Stimulated activated CD8-positive, alpha-beta memory T cell treated with anti-CD3 and anti-CD28 coated beads, Interleukin-15, amount 100 ng/mL, for 24 hours (primary cell): ENCODE measurements at places on chromosomes 16 and 17.

GRCh38 chr17:59154292-59154720, 680 bp downstream of the SKA2 start:
- DNase-seq = peak; percentile 2

- no peak for DNase-seq
These were observed 79.1 kb upstream of the C16orf82 start for GRCh38 chr16:26987597-26988010.

- no peak for DNase-seq
These were observed 1.0 kb upstream of the KCNJ2 start for GRCh38 chr17:70168044-70168976.

DNA sequence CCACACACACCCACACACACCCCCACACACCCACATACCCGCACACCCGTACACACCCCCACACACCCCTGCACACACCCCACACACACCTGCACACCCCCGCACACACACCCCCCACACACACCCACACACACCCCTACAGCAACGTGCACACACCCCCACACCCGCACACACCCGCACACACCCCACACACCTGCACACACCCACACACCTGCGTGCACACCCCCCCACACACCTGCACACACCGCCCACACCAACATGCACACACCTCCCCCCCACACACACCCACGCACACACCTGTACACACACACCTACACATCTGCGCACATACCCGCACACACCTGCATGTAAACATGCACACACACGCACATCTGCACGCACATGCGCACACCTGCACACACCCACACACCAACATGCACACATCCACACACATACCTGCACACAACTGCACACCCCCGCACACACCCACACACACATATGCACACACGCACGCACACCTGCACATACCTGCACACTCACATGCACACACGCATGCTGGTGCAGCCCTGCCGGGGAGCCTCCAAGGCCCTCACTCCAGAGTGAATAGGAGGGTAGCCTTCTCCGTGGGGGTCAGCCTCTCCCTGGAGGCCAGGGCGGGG, 7.5 kb downstream of the ASPSCR1 start:
- DNase-seq = no peak

DNA sequence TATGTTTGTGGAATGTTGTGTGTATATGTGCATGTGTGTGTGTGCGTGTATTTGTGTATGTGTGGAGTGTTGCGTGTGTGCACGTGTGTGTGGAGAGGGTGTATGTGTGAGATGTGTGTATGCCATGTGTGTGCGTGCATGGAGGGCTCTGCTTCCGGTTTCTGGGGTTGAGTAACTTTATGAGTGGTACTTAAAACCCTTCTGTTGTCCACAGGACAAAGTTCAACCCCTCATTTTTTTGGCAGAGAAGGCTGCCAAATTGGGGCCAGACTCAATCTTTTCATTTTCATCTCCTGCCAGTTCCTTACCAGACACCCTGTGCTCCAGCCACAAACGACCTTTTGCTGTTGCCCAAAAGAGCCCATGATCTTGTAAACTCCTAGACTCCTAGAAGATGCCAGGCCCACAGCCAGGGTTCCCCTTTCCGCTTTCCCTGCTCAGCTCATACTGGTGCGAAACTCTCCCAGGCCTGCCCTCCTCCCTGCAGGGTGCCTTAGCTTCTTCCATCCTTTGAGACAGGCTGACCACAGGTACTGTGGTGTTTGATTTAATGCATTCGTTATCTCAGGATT, 100.2 kb downstream of the CMIP start:
- no peak for DNase-seq

GRCh38 chr16:17603626-17604025, 132.9 kb upstream of the XYLT1 start:
- no peak for DNase-seq

- no peak for DNase-seq
These were observed 125.5 kb upstream of the HSBP1 start for GRCh38 chr16:83682116-83682867.

DNA sequence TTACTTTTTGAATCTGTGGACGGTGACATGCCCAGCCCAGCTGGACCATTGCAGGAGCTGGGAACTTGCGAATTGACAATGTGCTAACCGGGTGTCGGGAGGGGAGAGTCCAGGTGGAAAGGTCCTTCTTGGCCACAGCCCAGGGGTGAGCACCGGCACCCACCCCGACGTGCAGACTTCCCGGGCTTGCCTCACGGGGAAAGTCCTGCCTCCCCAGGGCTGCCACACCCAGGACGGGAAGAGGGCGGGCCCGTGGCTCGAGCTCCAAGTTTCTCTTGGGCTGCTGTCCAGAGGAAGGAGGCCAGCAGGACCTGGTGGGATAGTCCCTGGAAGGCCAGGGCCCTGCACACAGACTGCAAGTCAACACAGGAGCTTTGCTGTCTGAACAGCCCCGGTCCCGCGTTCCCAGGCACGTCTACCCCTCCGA, 17.7 kb downstream of the CARD14 start:
- no peak for DNase-seq

DNA sequence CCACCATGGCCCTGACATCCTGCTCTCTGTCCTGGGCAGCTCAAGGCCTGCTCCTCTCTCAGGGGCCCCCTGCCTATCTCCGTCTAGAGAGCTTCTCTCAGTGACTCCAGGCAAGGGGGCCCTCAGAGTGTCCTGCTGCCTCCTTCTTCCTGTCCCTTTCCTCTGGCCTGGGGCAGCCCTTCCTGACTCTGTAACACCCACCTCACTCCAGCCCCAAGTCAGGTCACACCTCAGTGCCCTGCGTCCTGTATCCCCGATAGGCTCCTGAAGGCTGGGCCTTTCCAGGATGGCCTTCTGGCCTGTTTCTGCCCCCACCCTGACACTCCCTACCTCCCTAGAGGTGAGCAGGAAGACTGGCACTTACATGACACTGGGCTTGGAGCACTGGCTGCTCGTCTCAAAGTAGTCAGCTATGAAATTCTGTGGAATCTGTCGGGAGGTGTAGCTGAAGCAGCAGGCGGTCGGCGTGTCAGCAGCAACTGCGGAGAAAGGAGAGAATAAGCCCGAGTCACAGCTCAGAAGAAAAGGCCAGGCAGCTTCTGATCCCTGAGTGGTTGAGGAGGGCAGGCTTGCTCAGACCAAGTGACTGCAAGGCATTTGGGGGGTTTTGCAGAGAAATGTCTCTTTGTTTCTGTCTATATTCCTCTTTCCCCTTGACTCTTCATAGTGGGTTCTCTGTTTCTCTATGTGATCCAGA, 976 bp downstream of the CCL3L1 start:
- DNase-seq = no peak

DNA sequence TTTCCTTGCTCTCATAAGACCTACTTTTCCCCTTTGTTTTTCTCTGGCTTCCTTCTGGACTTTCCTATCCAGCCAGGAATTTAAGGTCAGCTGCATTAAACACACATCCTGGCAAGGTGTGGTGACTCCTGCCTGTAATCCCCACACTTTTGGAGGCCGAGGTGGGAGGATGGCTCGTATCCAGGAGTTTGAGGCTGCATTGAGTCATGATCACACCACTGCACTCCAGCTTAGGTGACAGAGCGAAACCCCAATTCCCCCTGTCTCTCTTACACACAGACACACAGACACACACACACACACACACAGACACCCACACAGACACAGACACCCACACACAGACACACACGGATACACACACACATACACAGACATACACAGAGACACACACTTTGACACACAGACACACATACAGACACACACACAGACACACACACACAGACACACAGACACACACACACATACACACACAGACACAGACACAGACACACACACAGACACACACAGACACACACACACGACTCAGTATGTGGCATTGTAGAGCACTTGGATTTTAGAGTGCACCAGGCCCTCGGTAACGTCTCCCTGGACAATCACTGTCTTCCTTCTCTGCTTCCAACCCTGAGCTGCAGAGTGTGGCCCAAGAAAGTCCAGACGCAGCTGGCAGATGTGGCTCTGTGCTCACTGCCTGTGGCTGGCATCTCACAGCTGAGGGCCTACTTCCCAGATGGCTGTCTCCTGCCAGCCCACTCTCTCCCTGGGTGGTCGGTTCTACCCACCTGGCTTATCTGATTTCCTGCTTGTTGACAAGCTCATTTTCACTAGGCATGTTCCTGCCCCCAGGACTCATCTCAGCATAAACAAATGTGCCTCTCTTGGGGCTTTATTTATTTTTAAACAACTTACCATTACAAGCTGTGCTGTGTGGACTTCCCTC, 39.0 kb downstream of the NLRP1 start:
- DNase-seq = no peak

DNA sequence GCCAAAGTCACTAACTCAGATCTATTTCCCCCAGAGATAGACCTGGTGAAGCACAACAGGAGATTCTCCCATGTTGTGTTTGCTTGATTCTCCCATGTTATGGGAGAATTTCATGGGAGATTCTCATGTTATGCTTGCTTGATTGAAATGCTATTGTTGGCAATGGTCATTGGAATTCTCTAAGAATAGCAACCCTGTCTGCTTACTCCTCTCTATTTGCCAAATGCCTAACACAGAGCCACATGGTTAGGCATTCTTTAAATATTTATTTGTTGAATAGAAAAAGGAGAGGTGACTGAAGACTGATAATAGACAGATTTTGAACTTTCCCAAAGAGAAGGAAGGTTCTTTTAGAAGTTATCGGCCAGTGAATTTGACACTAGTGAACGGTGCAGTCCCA, 111.5 kb upstream of the MPHOSPH6 start:
- DNase-seq = no peak

GRCh38 chr17:64326420-64327054, 63.5 kb upstream of the TEX2 start:
- no peak for DNase-seq

- no peak for DNase-seq
These were observed 24.5 kb upstream of the MTMR4 start for GRCh38 chr17:58538811-58539409.

GRCh38 chr17:2695243-2695960, 16.2 kb downstream of the CLUH start:
- DNase-seq = no peak

- DNase-seq = no peak
These were observed 14.8 kb downstream of the CLEC16A start for GRCh38 chr16:10959161-10959560.

DNA sequence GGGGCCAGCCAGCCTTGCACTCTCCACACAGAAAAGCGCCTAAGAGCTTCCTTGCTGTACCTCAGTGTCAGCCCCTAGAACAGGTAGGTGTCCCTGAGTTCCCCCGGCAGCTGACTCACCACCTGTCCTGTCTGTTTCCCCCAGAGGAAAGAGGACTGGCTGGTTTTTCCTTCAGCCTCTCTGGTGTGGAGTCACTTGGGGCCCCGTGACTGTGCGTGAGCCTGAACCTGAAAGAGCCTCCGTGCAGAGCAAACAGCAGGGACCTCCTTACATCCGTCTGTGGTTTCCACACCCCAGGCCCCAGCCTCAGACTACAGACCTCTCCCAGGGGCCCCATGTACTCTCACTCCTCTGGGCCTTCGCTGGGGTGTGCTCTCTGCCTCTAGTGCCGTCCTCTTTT, 87.8 kb downstream of the GNAO1 start:
- DNase-seq = no peak

GRCh38 chr17:61756561-61756960, 106.8 kb downstream of the BRIP1 start:
- no peak for DNase-seq

- no peak for DNase-seq
These were observed 1.0 kb downstream of the MED1 start for GRCh38 chr17:39450051-39450450.

DNA sequence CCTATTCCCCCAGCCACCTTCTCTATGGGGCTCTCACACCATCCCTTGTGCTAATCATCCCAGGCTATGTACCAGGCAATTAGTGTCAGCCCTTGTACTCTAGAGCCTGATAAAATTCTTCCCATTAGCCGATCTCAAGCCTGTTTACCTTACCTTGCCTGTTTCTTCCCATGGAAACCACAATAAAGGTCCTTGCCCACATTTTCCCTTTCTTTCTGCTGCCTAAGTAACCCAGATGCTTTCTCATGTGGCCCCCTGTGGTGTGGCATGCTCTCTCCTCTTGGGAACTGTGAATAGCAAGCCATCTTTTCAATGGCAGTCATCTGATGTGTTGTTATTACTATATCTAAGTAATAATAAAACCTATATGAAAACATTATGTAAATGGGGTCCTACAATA, 265.8 kb upstream of the ELAC2 start:
- no peak for DNase-seq

DNA sequence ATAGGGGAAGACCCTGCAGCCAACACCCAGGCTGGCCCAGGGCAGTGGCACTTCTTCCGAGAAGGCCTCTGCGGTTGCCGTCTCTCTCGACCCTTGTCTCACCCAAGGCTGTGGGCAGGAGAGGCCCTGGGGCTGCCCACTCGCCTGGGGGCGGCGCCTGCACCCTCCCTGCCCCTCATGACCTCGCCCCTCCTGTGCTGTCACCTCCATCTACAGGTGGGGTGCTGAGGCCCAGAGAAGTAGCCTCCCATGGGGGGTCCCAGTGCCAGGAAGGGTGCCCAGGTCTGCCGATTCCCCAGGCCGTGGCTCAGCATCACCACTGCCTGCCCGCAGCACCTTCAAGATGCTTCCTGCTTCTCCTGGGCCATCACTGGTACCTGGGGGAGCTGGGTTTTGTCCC, 992 bp downstream of the NLRC3 start:
- no peak for DNase-seq

DNA sequence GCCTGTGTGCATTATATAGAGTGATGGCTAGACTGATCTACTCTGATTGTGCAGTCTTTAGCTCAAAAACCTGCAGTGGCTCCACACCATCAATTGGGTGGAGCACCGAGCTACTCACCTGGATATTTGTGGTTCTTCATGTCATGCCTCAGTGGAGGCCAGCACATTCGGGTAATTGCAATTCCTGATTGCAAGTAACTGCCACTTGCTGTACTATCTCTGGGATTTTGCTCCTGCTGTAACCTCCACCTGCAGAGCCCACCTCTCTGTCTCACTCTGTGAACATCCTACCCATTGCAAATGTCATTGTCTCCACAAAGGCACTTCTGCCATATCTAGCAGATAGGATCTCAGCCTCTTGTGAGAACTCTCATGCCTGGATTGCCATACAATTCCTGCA, 1.7 kb upstream of the CCL1 start:
- no peak for DNase-seq

- no peak for DNase-seq
These were observed 42.2 kb upstream of the KIFC3 start for GRCh38 chr16:57844416-57845030.

GRCh38 chr17:32267690-32268205, 2.1 kb downstream of the RHBDL3 start:
- no peak for DNase-seq

DNA sequence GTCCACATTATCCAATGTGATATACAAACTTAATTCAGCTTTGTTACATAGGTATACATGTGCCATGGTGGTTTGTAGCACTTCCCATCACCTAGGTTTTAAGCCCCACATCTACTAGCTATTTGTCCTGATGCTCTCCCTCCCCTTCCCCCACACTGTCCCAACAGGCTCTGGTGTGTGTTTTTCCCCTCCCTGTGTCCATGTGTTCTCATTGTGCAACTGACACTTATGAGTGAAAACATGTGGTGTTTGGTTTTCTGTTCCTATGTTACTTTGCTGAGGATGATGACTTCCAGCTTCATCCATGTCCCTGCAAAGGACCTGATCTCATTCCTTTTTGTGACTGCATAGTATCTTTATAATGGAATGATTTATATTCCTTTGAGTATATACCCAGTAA, 196.7 kb downstream of the CDH11 start:
- no peak for DNase-seq
